ENCODE measurements at places on chromosomes 13 and 19.

GRCh38 chr13:113601166-113602070, 16.9 kb downstream of the TFDP1 start:
- DNase-seq = no peak

- DNase-seq = no peak
These were observed 26.3 kb downstream of the SIPA1L3 start for GRCh38 chr19:37932985-37933936.

- peak; percentile 13 for DNase-seq
These were observed 9.1 kb upstream of the LHFPL6 start for GRCh38 chr13:39612023-39612637.

GRCh38 chr19:48568345-48568886, 16.4 kb downstream of the SULT2B1 start:
- peak; percentile 62 for DNase-seq

GRCh38 chr13:48144413-48145035, 49.6 kb upstream of the MED4 start:
- no peak for DNase-seq

- peak; percentile 57 for DNase-seq
These were observed 7.3 kb downstream of the SGTA start for GRCh38 chr19:2775556-2776430.

- DNase-seq = peak; percentile 54
These were observed 25.8 kb upstream of the MAP3K10 start for GRCh38 chr19:40165362-40165937.

DNA sequence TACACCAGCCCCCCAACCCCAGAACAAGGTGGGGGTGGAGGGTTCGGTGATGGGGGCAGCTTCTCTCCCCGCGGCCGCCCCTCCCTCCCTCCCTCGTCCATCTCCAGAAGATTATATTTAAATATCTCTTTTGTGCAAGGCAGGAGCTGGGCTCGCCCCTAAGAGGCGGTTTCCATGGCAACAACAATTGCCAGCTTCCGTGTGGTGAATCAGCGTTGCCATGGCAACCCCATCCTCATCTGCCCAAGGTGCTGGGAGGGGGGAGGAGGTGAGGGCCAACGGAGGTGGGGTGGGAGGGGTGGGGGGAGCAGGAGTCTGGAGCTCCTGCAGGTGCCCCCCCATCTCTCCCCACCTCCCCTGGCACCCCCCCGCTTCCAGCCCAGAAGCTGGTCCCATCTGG, 46.4 kb downstream of the CELF5 start:
- DNase-seq = peak; percentile 62

GRCh38 chr13:24500977-24501376, 11.6 kb downstream of the PARP4 start:
- DNase-seq = peak; percentile 25

DNA sequence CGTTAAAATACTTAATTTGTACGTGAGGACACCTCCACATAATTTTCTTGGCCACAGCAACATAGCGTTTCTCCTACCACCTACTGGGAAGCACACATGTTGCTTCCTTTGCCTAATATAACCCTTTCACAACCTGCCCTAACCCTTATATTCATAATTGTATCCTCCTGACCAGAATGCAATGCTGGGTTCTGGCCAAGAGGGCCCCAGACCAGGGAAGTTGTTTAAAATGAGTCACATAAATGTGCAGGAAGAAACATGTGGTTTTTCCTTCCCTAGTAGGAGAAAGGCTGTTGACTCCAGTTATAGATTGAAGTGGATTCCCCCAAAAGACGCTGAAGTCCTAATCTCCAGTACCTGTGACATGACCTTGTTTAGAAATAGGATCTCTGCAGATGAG, 187.3 kb downstream of the NUFIP1 start:
- DNase-seq = no peak

- DNase-seq = peak; percentile 44
These were observed 1.3 kb downstream of the SNAPC2 start for GRCh38 chr19:7921302-7921966.

- no peak for DNase-seq
These were observed 49.6 kb upstream of the DIAPH3 start for GRCh38 chr13:60213236-60213744.

- no peak for DNase-seq
These were observed 26.5 kb downstream of the ATP4B start for GRCh38 chr13:113631341-113632095.

DNA sequence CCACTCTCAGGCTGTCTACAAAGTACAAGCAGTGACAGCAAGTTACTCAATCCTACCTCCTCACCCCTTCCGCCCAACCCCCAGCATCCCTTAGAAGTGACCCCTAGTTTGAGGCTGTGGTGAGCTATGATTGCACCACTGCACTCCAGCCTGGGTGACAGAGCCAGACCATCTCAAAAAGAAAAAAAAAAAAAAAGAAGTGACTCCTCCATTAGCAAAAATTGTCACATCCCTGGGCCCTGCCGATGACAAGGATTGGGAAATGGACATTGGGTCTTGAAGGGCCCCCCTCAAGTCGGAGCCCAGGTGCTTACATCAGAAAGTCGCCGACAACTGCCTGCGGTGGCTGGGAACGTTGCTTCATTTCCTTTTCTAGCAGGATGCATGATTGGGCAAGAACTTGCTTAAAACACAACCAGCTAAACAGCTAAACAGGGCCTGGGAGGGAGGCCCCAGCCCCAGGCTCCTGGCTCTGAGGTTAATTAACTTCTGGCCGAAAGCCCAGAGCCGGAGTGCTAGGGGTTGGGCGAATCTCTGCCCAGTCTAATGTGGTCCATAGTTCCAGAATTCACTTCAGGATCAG, 15.3 kb downstream of the RAB3D start:
- peak; percentile 52 for DNase-seq

- no peak for DNase-seq
These were observed 24.4 kb downstream of the FAM124A start for GRCh38 chr13:51246418-51247277.

DNA sequence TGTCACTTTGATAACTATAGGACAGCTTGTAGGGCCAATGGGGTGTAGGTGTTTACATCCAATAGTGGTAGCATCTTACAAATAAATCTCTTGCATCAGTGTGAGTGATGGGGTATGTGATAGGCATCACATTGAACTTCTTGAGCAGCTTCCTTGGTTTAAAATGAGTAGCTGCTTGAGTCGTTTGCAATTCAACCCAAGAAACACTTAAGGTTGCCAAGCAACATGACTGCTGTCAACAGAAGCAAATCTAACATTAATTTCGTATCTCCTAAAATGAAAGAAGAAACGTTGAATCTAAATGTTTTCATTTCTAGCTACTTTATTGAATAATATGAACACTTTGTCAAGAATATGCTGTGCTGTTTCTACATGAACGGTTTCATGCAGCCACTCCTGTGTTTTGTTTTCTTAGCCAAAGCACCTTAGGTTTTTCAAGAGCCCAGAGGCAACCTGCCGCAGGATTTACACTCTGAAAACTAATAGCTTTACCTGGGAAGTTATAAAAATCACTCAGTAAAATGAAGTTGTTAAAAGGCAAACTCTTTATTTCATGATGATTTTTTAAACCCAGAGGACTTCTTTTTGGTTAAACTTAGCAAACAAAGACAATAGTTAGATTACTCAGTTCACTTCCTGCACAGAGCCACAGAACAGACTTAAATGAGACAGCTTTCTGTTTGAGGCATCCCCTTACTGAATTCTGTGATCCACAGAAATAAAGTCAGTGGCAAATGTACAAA, 305.2 kb downstream of the MTUS2 start:
- DNase-seq = no peak

DNA sequence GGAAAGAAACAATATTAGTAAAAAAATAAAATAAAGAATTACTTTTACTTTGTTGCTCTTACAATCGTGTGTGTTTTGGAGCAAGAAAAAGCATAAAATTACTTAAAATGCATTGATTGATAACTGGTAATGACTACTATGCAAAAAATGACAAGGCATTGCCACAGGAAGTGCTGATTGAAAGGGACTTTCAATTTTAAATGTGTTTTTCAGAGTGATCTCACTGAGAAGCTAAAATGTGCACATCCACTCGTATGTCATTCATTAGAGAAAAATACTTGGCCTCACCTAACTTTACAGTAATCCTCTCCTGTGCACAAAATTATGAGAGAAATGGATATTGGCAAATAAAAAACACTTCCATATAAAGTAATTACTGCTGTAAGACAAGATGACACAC, 934.9 kb downstream of the SLITRK6 start:
- no peak for DNase-seq

- DNase-seq = no peak
These were observed 60.0 kb downstream of the ZNF627 start for GRCh38 chr19:11657307-11657706.

DNA sequence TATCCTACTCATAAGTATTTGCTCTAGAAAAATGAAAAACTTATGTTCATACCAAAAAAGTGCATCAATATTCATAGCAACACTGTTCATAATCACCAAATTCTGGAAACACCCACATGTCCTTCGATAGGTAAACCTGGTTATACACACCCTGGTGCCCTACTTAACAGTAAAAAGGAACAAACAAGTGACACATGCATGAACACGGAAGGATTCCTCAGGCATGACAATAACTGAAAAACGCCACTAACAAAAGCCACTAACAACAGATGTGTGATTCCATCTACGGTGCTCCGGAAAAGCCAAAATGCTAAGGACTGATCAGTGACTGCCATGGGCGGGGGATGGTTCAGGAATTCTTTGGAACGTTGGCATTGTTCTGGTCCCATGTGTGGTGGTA, 65.5 kb downstream of the STK24 start:
- no peak for DNase-seq

- no peak for DNase-seq
These were observed 16.7 kb upstream of the PLPP2 start for GRCh38 chr19:307793-308420.

- DNase-seq = no peak
These were observed 258.2 kb upstream of the IRS2 start for GRCh38 chr13:110044551-110045111.

DNA sequence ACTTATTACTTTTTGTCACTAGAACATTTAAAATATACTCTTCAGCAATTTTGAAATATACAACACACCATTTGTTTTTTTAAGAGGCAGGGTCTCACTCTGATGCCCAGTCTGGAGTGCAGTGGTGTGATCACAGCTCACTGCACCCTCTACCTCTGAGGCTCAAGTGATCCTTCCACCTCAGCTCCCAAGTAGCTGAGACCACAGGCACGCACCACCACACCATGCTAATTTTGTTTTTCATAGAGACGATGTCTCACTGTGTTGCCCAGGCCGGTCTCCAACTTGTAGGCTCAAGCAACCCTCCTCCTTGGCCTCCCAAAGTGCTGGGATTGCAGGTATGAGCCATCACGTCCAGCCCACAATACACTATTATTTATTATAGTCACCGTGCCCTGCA, 2.6 kb downstream of the IGFL2 start:
- no peak for DNase-seq
